ENCODE measurements at places on chromosomes 3 and 15.

DNA sequence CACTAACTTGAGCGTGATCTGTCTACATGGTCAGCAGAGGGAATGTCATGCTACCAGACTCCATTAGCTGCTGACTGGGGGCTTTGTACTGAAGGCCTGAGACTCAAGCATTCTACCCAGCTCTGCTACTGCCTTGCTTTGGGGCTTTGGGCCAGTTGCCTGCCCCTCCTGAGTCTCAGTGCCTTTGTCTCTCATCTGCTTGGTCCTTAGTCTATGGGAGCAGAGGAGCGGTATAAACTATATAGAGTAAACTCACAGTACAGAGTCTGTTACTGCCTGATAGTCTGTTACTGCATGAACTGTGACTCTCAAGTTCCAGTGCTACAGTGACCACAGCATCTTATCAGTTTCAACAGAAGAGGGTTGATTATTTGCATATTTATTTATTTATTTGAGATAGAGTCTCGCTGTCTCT is 38.5 kb upstream of the C15orf39 start:
- DNase-seq: no peak

DNA sequence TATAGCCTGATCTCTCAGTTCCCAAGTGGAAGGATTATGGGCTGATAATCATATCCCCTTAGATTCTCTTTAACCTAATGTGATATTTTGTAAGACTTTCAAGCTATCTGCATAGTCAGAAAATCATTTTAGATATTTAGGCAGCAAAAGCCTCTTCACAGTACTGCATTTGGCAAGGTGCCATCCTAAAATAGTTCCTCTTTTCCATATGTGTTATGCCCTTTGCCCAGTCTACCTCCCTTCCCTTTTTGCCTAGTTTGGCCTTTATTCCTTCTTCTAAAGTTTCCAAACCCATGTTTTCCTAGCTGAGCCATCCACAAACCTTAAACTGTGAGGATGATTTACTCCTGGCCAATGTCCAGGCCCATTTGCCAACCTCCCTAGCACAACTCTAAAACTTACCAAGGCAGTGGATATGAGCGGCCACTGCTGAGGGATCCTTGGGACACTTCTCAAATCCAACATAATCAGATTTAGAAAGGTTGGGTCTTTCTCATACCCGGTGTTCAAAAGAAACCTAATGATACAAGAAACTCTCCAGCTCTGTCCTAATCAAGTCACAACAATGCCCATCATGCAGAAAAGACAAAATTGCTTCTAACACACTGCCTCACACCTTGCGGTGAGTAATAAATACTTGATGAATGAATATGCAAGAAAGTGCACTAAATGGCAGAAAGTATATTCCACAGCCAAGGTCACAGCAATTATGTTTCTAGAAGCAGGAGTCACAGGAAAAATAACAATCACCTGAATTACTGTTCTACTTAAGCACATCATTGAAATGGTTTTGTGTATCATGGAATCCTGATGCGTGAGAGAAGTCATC is 493.9 kb downstream of the NLGN1 start:
- no peak for DNase-seq

- no peak for DNase-seq
Measured at GRCh38 chr15:78065284-78065872, 12.1 kb downstream of the TBC1D2B start.

DNA sequence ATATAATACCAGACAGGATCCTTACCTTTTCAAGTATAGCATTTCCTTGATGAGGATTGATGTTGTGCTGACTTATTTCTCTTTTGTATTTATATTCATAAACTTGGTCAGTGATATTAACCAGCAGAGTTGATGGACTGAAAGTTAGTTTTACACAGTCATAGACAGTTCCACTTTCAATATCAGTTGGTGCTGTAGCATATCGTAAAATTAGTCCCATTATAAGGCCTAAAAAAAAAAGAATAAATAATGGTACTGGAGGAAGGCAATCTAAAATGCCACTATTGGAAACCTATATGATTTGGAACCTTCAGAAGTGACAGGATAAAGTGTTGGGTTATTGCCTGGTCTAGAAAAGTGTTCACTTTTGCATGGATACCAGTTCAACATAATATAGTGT is 16.3 kb downstream of the SLC9A9 start:
- DNase-seq: no peak

GRCh38 chr15:42836251-42836650 is 84.3 kb downstream of the TTBK2 start:
- no peak for DNase-seq
